MG63 (cell line): ENCODE measurements at places on chromosomes 6 and 20.

- no peak for DNase-seq
Measured at GRCh38 chr6:168213121-168213524, 106.5 kb downstream of the DACT2 start.

GRCh38 chr6:63677282-63677681 lies 41.7 kb downstream of the PHF3 start:
- no peak for DNase-seq

DNA sequence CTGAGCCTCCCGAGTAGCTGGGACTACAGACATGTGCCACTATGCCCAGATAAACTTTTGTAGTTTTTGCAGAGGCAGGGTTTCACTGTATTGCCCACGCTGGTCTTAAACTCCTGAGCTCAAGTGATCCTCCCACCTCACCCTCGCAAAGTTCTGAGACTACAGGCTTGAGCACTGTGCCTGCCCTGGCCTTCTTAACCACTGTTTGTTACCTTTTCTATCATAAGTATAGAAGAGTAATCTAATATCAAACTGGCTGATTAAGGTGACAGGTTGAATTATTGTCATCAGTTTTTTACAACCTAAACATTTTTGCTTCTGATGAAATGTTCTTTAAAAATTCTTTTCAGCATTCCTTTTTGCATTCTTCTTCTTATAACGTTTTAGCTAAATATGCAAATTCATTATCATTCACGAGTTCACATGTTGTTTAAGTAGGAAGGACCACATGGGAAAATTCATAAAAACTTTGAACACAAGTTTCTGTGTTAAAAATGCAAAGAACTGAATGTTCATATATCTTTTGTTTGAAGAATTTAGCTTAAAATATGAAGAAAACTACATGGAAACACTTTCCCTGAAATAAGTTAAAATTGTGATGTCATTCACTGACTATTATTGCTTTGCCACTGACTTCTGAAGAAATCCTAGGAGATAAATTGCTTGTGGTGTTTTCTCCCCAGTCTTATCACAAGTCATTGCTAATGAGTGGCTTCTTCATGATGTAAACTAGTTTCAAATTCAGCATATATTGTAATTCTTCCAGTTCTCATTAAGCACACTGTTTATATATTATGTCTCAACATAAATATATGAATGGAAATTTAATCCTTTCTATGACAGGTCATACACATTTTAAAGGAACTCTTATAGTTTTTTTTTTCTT lies 106.7 kb downstream of the ADGRB3 start:
- DNase-seq: no peak

- peak; percentile 87 for DNase-seq
Measured at GRCh38 chr6:131368198-131368911, 204.7 kb upstream of the ARG1 start.

- DNase-seq: no peak
Measured at GRCh38 chr20:42338294-42339201, 720.4 kb upstream of the CHD6 start.

- no peak for DNase-seq
Measured at GRCh38 chr6:69097948-69098347, 462.9 kb downstream of the ADGRB3 start.

- no peak for DNase-seq
Measured at GRCh38 chr20:58375759-58376352, 13.2 kb upstream of the VAPB start.

- no peak for DNase-seq
Measured at GRCh38 chr6:1903780-1904465, 294.2 kb downstream of the FOXC1 start.

DNA sequence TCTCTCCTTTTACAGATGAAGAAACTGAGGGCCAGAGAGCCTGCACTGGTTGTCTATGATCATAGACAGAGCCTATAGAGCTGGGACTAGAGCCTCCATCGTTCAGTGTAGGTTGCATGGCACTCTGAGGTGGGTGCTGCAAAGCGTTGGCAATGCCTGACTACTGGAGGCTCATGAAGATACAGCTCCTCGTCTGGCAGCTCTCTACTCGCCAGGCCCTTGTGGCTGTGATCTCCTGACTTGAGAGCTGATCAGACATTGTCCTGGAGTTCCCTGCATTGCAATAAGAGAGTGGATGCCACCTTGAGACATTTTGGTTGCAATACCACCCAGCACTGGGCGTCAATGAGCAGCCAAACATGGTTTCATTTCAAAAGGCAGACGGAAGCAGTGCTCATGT lies 270.1 kb upstream of the ARID1B start:
- no peak for DNase-seq

DNA sequence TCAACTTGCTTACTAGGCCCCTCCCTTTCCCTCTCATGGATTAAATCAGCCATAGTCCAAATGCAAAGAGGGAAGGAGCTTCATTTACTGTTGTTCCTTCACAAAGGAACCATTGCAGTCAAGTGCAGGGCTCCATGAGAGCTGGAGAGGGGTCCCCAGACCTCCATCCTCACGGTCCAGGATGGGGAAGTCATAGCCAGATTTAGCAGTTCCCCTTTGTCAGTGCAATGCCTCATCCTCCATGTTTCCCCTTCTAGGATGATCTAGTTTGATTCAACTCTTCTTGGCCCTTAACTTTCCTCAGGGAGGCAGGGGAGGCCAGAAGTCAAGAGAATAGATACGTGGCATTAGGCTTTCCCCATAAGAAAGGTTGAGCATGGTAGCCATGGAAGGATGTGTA lies 66.5 kb upstream of the FUCA2 start:
- DNase-seq: no peak

GRCh38 chr20:7496394-7496991 lies 443.8 kb downstream of the HAO1 start:
- DNase-seq: no peak

DNA sequence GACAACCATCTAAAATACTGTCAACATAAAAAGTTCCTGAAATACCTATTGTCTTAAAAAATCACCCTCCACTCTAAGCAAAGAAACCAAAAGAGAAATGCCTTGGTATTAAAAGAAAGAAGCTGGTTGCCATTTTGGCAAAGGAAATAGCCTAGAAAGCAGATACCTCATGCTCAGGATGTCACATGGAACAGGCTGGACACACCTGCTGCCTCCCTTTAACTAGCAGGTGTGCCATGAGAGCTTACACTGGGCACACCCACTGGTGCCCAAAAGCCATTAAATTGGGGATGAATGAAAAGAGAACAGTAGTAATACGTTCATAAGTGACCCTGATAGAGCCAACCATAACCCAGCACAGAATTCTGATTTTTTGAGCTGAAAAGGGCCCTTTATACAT lies 1.5 kb downstream of the SLC23A2 start:
- DNase-seq: no peak

DNA sequence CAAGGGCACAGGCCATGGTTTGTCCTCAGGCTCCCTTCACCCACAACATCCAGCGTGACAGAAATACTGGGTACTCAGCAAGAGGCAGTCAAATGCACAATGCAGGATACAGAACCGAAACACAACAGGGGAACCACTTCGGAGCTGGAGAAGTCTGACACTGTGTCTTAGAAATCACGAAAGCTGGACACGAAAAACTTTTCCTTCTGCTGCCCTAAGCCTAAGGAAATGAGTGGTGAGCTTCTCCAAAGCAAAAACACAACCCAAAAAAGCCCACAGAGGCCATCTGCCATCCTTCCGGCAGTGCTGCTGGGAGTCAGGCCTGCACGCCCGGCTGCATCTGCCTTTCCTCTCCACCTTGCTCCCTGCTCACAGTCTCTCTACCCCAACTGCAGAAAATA lies 106.3 kb downstream of the SLC23A2 start:
- DNase-seq: no peak

DNA sequence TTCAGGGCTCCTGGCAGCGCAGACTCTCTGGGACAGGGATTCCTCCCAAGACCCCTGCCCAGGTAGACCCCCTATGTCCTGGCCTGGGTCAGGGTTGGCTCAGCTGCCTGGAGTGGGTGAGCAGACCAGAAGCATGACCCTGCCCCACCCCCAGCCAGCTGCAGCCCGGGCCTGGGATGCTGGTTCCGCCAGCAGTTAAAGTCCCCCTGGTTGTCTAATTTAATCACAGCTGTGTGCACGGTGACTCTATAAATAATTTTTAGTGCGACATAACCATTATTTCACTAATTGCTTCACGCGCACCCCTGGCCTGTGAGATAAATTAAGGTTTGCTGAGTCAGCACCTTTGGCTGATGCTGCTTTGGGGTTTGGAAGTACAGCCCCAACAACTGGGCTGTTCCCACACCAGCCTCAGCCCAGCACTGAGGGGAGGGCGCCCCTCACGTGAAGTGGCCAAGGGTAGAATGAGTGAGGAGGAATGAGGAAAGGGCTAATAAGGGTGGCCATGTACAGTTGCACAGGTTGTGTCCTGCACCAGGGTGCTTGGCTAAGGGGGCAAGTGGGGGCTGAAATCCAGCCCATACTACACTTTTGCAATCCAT lies 26.1 kb upstream of the CDH22 start:
- no peak for DNase-seq

- DNase-seq: peak; percentile 1
Measured at GRCh38 chr6:54086439-54086838, 24.8 kb upstream of the MLIP start.

GRCh38 chr6:100339574-100340255 lies 125.0 kb downstream of the SIM1 start:
- no peak for DNase-seq

DNA sequence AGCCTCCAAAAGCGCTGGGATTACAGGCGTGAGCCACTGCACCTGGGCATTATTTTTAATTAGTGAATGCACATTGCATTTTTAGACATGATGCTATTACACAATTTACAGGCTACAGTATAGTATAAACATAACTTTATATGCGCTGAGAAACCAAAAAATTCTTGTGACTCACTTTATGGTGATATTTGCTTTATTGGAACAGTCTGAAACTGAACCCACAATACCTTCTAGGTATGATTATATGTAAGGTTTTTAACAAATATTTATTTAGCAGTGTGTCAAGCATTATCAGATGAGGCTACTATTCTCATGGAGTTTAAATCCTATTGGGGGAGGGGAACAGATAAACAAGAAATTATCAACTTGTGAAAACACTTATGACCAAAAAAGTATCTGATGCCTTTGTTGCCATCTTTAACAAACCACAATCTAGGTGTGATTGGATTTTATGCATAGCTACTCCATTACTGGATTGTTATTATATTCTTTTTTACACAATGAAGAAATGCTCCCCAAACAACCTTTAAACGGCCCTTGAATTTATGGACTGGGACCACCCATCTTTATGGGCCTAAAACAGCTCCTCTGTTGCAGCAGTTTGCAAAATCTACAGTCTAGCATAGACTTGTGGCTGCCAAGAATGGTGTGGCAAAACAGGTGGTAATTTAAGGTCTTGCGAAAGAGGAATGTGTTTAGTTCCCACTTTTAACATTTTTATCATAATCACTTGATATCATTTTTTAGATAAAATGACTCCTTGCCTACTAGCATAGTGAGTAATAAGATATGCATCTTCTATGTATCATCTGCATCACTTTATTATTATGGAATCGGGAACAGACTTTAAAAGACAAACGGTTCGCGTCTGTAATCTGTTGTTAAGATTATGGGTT lies 159.2 kb upstream of the C6orf118 start:
- DNase-seq: no peak

DNA sequence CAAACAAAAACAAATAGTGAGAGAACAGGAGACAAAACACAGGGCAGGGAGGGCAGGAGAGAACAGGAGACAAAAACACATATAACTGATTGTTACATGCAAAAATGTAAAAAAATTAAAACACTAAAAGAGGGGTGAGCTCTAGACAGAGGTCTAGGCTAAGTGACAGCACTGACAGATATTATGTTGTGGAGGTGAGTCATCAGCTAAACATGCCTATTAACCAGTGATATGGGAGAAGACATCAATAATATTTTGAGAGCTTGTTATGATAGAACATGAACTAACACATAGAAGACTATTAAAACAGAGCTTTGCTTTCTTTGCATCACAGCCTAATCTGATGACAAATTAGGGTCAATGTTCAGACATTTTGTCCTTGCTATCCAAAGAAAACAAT lies 972.7 kb downstream of the PRIM2 start:
- no peak for DNase-seq

DNA sequence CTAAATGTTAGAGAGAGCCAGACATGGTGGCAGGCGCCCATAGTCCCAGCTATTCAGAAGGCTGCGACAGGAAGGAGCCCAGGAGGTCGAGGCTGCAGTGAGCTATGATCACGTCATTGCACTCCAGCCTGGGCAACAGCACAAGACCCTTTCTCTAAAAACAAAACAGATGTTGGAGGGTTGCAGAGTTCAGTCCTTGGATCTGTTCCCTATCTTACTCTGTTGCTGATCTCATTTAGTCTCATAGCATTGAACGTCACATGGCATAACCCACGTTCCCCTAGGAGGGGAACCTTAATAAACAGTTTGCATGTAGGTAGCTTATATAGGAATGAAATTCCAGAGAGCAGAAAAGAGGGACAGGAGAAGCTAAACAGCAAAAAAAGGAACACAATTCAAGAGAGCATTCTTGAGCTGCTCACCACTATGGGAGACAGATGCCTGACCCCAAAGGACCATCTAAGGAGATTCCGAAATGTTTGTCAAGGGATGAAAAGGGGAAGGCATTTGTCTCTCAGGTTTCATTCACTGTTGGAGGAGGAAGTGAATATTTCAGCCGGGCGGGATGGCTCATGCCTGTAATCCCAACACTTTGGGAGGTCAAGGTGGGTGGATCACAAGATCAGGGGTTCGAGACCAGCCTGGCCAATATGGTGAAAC lies 54.6 kb upstream of the PIM1 start:
- no peak for DNase-seq
